Upper lobe of left lung (tissue), 6 donors: ENCODE measurements at places on chromosomes 6 and 20. TPM values are rescaled to one million over a fixed set of nuclear protein-coding genes. Genes with fewer than 3 reads are reported as not detected.

GRCh38 chr20:36728986-36729385 is 16.9 kb downstream of the NDRG3 start:
- H3K27me3 ChIP-seq = no peaks in the 10 kb centered on the region
- peaks cover 4% of the 10 kb centered on the region for H3K36me3 ChIP-seq
- no peak for DNase-seq
- no peaks in the 10 kb centered on the region for H3K4me1 ChIP-seq
- no peak overlapping the region for H3K4me3 ChIP-seq

DNA sequence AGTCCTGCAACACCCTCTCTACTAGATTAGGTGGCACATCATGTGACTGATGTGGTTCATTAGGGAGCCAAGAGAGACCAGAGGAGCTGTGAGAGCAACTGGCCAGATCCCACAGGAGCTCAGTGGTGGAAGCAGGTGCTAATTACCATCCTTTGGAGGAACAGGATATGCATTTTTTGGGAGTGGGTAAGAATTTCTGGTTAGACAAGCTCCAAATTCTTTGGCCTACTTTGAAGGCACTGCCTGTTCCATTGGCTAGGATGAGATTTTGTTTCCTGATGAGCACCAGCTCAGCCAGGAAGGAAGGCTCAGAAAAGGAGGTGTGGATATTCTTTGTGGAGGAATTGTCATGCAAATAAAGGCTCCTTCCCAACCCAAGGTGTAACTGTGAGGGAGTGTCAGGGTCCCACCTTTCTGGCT is 130.3 kb upstream of the BMP2 start:
- H3K27ac ChIP-seq = no peak overlapping the region
- DNase-seq = no peak
- no peaks in the 10 kb centered on the region for H3K36me3 ChIP-seq
- H3K27me3 ChIP-seq = no peaks in the 10 kb centered on the region

GRCh38 chr6:72856801-72857200 is 234.9 kb downstream of the KCNQ5 start:
- no peaks in the 10 kb centered on the region for H3K27me3 ChIP-seq
- H3K27ac ChIP-seq = no peak overlapping the region
- no peaks in the 10 kb centered on the region for H3K4me1 ChIP-seq
- no peak for DNase-seq
- H3K4me3 ChIP-seq = no peak overlapping the region
- no peaks in the 10 kb centered on the region for H3K36me3 ChIP-seq

DNA sequence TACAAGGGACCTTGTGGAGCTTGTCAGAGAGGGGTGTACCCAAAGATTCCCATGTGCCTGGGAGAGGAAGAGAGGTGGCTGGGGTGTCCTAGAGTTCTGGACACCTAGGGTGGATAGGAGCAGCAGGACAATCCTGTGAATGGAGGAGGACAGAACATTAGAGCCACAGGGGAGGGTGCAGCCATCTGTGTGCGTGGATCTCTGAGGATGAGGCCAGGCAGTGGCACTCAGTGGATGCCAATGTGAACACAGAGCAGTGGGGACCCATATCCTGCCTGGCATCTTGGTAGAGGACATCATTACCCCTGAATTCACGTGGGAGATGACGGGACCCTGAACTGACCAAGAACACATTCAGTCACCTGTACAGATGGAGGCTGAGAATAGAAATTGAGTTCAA is 205.3 kb downstream of the CD83 start:
- H3K27me3 ChIP-seq = no peaks in the 10 kb centered on the region
- no peak overlapping the region for H3K4me3 ChIP-seq
- H3K27ac ChIP-seq = no peak overlapping the region
- no peaks in the 10 kb centered on the region for H3K36me3 ChIP-seq
- H3K4me1 ChIP-seq = no peaks in the 10 kb centered on the region

- no peak overlapping the region for H3K4me3 ChIP-seq
- H3K4me1 ChIP-seq = peaks cover 4% of the 10 kb centered on the region
- DNase-seq = no peak
- no peaks in the 10 kb centered on the region for H3K27me3 ChIP-seq
- no peak overlapping the region for H3K27ac ChIP-seq
Observed at GRCh38 chr6:154426997-154427396, 70.4 kb upstream of the IPCEF1 start.

DNA sequence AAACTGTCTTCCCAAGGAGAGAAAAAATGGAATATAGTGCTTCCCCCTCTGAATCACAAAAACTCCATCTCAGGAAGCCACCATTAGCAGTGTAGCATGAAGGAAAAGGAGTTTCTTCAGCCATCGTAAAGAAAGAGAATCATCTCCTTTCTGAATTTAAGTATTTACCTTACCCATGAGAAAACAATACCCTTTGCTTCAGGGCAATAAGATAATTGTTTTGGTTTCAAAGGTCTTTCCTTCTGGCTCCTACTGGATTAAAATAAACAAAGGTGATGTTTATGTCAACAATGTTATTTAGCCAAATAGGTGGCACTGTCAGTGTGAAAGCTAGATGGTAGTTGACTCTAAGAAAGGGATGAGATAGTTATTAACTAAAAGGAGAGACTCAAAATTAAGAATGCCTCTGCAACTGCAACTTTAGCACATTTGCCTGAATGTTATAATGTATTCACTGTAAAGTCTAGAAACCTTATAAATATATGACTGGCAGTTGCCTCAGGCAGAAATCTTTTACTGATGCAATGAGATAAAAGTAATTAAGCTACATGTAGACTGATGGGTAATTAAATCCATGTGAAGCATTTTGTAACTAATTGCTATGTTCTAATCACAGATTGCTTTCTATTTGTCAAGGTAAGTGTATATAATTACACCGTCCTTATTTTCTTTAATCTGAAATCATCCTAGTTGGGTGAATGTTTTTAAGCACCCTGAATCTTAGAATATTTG is 399.0 kb downstream of the CDKAL1 start:
- H3K4me1 ChIP-seq = no peaks in the 10 kb centered on the region
- no peak for DNase-seq
- H3K27me3 ChIP-seq = no peaks in the 10 kb centered on the region
- no peaks in the 10 kb centered on the region for H3K36me3 ChIP-seq
- no peak overlapping the region for H3K27ac ChIP-seq

DNA sequence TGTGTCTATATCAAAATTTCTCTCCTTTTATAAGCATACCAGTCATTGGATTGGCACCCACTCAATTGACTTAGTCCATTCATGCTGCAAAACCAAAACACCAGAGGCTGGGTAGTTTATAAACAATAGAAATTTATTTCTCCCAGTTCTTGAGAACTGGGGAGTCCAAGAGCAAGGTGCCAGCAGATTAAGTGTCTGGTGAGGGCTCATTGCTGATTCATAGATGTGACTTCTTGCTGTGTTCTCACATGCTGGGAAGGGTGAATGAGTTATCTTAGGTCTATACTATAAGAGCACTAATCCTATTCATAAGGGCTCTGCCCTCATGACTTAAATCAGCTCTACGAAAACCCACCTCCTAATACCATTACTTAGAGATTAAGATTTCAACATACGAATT is 501.4 kb downstream of the EPM2A start:
- no peaks in the 10 kb centered on the region for H3K4me1 ChIP-seq
- no peak for DNase-seq
- no peaks in the 10 kb centered on the region for H3K27me3 ChIP-seq
- H3K4me3 ChIP-seq = no peak overlapping the region
- H3K36me3 ChIP-seq = no peaks in the 10 kb centered on the region

GRCh38 chr6:75743971-75744370 is 5.1 kb upstream of the MYO6 start:
- no peaks in the 10 kb centered on the region for H3K27me3 ChIP-seq
- no peak overlapping the region for H3K27ac ChIP-seq
- no peaks in the 10 kb centered on the region for H3K36me3 ChIP-seq
- H3K4me1 ChIP-seq = peaks cover 10% of the 10 kb centered on the region
- no peak overlapping the region for H3K4me3 ChIP-seq

GRCh38 chr20:51108638-51109363 is 85.9 kb upstream of the KCNG1 start:
- H3K27ac ChIP-seq = no peak overlapping the region
- H3K4me1 ChIP-seq = no peaks in the 10 kb centered on the region
- no peaks in the 10 kb centered on the region for H3K36me3 ChIP-seq
- H3K4me3 ChIP-seq = no peak overlapping the region
- H3K27me3 ChIP-seq = no peaks in the 10 kb centered on the region
- no peak for DNase-seq

- peaks cover 11% of the 10 kb centered on the region for H3K4me1 ChIP-seq
- no peak for DNase-seq
- no peak overlapping the region for H3K27ac ChIP-seq
- no peaks in the 10 kb centered on the region for H3K36me3 ChIP-seq
- H3K27me3 ChIP-seq = no peaks in the 10 kb centered on the region
Observed at GRCh38 chr6:52495922-52496321, 75.8 kb downstream of the EFHC1 start.

- H3K4me3 ChIP-seq = no peak overlapping the region
- H3K36me3 ChIP-seq = no peaks in the 10 kb centered on the region
- H3K27ac ChIP-seq = no peak overlapping the region
- H3K27me3 ChIP-seq = no peaks in the 10 kb centered on the region
Observed at GRCh38 chr20:37882961-37883712, 19.8 kb upstream of the VSTM2L start.

- DNase-seq = no peak
- H3K4me3 ChIP-seq = no peak overlapping the region
- H3K4me1 ChIP-seq = no peaks in the 10 kb centered on the region
- no peak overlapping the region for H3K27ac ChIP-seq
Observed at GRCh38 chr20:2817891-2818595, 1.9 kb downstream of the TMEM239 start.

DNA sequence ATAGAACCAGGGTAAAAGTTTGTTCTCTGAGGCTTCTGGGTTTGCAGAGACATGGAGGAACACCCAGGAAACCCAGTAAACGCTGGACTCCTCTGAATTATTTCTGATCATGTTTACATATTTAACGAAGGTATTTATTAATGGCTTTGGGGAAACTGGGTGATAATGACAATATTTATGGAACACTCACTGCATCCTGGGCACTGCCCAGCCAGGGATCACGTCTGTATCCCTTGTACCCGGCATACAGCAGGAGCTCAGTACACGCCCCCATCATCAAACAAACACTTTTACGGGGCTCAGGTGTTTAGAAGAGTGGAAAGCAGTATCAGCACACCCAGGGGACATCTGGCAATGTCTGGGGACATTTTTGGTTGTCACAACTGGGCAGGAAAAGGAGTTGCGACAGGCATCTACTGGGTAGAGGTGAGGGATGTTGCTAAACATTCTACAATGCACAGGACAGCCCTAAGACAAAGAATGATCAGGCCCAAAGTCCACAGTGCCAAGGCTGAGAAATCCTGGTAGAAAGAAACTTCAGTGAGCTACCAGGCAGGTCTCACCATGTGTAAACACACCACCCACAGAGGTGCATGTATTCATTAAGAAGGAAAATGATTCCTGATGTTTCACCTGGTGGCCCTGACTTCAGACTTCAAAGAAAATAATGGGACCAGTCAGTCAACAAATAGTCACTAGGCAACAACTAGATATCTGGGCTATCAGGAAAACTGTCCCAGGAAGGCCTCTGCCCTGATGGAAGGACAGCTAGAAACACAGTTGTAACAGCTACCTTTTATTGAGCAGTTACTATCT is 35.3 kb downstream of the ZMYND8 start:
- no peaks in the 10 kb centered on the region for H3K27me3 ChIP-seq
- DNase-seq = no peak
- no peak overlapping the region for H3K4me3 ChIP-seq
- peak overlapping the region; percentile 93 for H3K27ac ChIP-seq
- no peaks in the 10 kb centered on the region for H3K36me3 ChIP-seq

GRCh38 chr6:125307150-125307838 is 5.5 kb upstream of the HDDC2 start:
- H3K4me3 ChIP-seq = no peak overlapping the region
- DNase-seq = no peak
- no peak overlapping the region for H3K27ac ChIP-seq
- no peaks in the 10 kb centered on the region for H3K36me3 ChIP-seq

DNA sequence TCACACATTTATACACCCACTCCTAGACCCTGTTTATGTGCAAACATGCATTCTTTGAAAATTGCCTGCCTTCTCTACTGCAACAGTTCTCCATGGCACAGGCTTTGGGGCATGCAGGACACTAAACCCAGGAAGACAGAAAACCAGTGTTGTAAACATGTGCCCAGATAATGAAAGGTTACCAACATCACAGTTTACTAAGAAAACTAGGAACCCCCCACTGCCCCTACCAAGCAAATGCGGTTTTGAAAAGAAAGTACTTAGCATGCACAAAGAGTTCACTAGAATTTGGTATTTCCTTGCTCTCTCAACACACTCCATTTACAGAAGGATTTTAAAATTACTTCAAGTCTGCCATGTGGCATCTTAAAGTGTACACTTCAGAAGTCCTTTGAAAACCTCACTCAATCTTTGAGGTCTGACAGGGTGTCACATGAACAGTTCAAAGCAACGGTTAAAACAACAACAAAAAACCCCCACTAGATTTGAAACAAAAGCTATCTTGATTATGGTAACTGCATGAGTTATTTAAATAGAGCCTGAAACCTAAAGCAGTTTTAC is 245.0 kb downstream of the GMPR start:
- H3K27me3 ChIP-seq = no peaks in the 10 kb centered on the region
- no peak for DNase-seq
- H3K36me3 ChIP-seq = peaks cover 14% of the 10 kb centered on the region

GRCh38 chr20:19750907-19751636 is 7.0 kb upstream of the RIN2 start:
- H3K27ac ChIP-seq = no peak overlapping the region
- peaks cover 4% of the 10 kb centered on the region for H3K4me1 ChIP-seq
- DNase-seq = no peak
- no peak overlapping the region for H3K4me3 ChIP-seq
- H3K27me3 ChIP-seq = no peaks in the 10 kb centered on the region

DNA sequence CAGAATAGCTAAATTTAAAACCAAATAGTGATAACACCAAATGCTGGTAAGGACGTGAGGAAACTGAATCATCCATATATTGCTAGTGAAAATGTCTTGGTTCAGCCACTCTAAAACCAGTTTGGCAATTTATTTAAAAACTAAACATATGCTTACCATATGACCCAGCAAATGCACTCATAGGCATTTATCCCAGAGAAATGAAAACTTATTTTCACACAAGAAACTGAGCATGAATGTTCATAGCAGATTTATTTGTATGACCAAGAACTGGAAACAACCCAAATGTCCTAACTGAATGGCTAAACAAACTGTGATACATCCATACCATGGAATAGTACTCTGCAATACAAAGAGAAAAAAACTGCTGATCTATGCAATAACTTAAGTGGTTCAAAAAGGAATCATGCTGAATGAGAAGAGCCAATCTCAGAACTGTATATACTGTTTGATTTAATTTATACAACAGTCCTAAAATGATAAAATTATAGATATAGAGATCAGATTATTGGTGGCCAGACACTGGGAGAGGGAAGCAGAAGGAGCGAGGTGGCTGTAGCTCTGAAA is 115.6 kb upstream of the ADGRF1 start:
- no peak for DNase-seq
- no peak overlapping the region for H3K27ac ChIP-seq
- H3K4me3 ChIP-seq = no peak overlapping the region
- H3K4me1 ChIP-seq = no peaks in the 10 kb centered on the region
- H3K36me3 ChIP-seq = no peaks in the 10 kb centered on the region

Gene PNLDC1
- not detected for total RNA-seq

Gene TCP11
- total RNA-seq = 0.46 TPM

Gene OVOL2
- 13.0 TPM for total RNA-seq

Gene KIF16B
- 18.4 TPM for total RNA-seq

Gene ANKRD66
- total RNA-seq = 2.1 TPM

Gene EEF1A2
- 1.4 TPM for total RNA-seq

Gene DDX43
- 1.4 TPM for total RNA-seq

Gene SLC24A3
- total RNA-seq = 10.8 TPM

Gene CST7
- 13.7 TPM for total RNA-seq

Gene PI16
- not detected for total RNA-seq

Gene LRRN4
- total RNA-seq = 39.8 TPM
